ENCODE measurements at places on chromosomes 2 and 18. TPM values are rescaled to one million over a fixed set of nuclear protein-coding genes. Genes with fewer than 3 reads are reported as not detected.

Gene ADD2
- 0.79 TPM for total RNA-seq

Gene IL1RL1
- total RNA-seq: 28.8 TPM

Gene COL4A4
- 15.1 TPM for total RNA-seq

GRCh38 chr2:66929632-66930338, 467.3 kb upstream of the ETAA1 start:
- DNase-seq: peak; percentile 32

GRCh38 chr2:144322379-144322778, 197.5 kb downstream of the ZEB2 start:
- no peak for DNase-seq

GRCh38 chr18:55790296-55790695, 202.3 kb upstream of the TCF4 start:
- DNase-seq: no peak

GRCh38 chr2:48105848-48106247, 199.6 kb upstream of the FBXO11 start:
- DNase-seq: no peak

- no peak for DNase-seq
These were observed 164.1 kb downstream of the MYCN start for GRCh38 chr2:16104315-16104948.

GRCh38 chr2:188664416-188664815, 309.8 kb upstream of the COL3A1 start:
- no peak for DNase-seq

- peak; percentile 73 for DNase-seq
These were observed 8.2 kb upstream of the GPR17 start for GRCh38 chr2:127637725-127638252.

- no peak for DNase-seq
These were observed 11.2 kb downstream of the CFLAR start for GRCh38 chr2:201127152-201127511.

GRCh38 chr2:42877511-42877910, 85.1 kb upstream of the HAAO start:
- no peak for DNase-seq

GRCh38 chr2:167423731-167424130, 535.5 kb downstream of the XIRP2 start:
- no peak for DNase-seq

- DNase-seq: peak; percentile 61
These were observed 290.3 kb downstream of the TRIB2 start for GRCh38 chr2:13006829-13007717.

DNA sequence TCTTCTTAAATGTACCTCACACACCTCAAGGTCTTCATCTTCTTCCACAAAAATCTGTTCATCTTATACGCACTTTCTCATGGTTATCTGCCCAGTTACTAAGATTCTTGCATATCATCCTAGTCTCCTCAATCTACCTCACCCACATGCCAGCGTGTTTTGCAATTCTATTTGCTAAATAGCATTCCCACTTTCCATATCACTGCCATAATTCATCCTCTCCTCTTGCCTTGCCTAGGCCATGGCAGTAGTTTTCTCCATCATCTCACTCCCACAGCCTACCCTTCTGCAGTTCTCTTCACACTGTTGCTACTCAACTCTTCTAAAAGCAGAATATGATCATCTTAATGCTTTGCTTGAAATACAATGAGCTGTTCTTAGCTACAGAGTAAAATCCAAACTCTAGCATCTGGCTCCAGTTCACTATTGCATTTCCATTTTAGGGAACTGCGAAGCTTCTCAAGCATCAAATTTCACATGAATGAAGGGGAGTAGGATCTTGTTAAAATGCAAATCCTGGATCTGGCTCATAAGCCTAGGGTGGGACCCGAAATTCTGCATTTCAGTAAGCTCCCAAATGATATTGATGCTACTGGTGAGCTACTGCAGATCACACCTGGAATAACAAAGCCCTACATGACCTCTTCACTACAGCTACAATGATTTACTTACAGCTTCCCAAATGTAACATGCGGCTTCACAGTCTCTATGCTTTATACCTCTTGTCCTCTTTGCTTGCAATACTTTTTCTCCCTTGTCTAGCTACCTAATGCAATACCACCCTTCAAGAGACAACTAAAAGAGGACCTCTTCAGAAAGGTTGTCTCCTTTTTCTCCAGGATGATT, 293.9 kb downstream of the SATB2 start:
- no peak for DNase-seq

DNA sequence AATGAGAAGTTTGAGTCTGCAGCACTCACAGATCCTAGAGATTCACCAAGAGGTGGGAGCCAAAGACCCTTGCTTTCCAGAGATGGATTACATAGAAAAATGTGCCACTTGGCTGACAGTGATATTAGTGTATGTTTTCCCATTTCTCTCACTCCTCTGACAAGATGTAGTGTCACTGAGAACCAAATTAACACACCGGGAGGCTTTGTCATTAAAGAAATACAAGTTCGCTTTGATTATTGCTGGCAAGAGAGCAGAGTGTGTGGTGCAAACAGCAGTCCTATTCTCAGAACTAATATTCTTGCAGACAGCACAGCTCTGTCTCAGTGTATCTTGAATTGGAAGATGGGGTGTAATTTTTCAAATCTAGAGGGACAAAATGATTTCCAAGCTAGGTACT, 171.6 kb upstream of the SETBP1 start:
- no peak for DNase-seq

- DNase-seq: no peak
These were observed 21.2 kb upstream of the ACVR1 start for GRCh38 chr2:157897106-157897971.

DNA sequence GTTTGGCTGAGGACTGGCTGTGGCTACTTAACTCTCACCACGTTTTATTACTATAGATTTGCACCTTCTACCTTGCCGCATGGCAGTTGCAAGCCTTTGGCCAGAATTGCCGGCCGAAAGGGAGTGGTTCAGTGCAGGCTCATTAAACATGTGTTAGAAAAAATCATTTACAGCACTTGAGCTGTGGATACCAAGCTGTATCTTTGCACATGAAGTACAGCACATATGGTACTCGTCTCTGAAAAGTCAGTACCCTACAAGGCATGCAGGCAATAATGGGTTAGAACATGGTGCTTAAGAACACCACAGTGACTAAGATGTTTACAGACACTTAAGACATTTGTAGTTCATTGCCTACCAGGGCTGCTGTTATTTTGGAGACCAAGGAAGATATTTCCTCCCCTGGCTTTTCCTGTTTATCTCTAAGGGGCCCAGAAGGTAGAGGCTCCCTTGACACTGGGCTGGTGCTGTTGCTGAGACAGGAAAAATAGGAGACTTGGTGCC, 103.1 kb downstream of the ZNF532 start:
- DNase-seq: no peak
